M059J (cell line): ENCODE measurements at places on chromosomes 11 and 22. TPM values are rescaled to one million over a fixed set of nuclear protein-coding genes. Genes with fewer than 3 reads are reported as not detected.
A peak's percentile ranks its signal among the peaks of the same experiment; 100 is the strongest.

DNA sequence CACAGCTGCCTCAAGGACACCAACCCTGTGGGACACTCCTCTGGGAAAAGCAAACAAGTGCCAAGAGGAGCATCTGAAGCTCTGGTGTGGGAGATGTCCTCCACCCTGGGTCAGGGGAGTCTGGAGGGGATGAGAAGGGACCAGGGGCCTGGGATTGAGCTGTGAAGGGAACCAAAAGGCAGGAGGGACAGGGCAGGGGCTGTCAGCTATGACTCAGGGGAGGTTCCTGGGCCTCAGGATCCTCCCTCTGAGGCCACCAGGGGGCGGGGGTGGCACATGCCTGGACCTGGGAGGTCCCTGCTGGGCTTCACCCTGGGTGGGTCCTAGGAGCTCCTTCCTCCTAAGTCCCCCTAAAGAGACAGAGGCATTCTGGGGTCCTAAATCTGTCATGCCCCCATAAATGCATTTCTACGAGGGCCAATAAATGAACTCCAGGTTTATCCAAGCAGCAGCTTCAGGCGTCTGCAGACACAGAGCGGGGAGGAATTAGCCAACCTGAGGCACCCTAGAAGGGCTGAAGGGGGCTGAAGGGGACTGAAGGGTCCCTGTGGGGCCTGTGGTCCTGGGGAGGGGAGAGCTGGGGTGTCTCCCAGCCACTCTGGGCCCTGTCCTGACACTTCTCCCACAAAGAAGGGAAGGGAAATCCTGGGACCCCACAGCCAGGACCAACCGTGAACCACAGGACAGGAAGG is 31.9 kb upstream of the IGLL5 start:
- peak; percentile 1 for DNase-seq

GRCh38 chr22:26970809-26971394 is 313.5 kb downstream of the MIAT start:
- no peak for DNase-seq

GRCh38 chr11:87871056-87871455 is 304.2 kb downstream of the RAB38 start:
- no peak for DNase-seq

- DNase-seq: no peak
Observed at GRCh38 chr11:57466680-57467079, 6.4 kb downstream of the RTN4RL2 start.

DNA sequence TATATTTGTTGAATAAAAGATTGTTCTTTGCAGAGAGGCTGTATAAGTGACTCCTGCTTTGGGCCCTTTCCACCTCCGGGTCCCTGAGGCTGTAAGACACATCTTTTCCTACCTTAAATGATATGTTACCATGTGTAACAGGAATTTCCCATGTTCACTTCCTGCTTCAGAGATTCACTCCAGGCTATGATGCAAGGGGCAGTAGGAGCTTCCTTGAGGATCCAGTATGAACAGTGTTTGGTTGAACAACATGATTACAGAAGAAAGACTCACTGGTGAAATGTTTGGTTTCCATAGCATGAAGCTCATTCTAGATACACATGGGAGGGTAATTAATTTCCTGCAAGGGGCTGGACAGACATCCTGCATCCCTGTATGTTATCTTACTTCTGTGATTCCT is 25.6 kb upstream of the ZDHHC13 start:
- no peak for DNase-seq

- DNase-seq: no peak
Observed at GRCh38 chr11:6629892-6630631, 10.8 kb upstream of the TPP1 start.

- DNase-seq: no peak
Observed at GRCh38 chr22:20727118-20728015, 46.5 kb upstream of the SERPIND1 start.

DNA sequence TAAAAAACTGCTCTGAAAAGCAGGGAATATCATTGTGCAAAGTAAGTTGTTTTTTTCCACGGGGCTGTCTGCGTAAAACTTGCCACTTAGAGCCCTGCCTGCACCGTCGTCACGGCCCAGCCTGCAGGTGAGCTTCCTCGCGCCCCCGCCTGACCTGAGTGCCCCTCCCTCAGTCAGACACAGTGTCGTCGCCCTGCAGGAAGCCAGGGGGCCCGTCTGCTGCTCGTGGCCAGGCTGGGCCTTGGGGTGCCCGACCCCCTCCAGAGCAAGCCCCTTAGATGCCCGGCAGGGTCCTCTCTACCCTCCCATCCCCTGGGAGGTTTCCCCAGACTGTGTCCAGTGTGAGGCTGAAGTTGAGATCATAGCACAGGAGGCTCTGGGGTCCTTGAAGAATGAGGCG is 31.6 kb downstream of the SBF1 start:
- DNase-seq: no peak

DNA sequence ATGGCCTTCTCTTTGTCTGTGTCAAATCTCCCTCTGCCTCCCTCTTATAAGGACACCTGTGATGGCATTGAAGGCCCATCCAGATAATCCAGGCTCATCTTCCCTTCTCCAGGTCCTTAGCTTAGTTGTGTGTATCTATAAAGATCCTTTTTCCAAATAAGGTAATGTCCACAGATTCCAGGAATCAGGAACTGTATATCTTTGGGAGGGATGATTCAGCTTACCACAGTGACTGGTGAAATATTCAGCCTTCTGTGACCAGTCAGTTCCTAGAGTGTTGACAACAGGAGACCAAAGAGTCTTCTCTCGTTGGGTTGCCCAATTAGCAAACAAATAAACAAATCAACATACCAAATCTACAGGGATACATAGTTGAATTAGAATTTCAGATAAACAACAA is 175.8 kb downstream of the MPPED1 start:
- peak; percentile 4 for DNase-seq

GRCh38 chr22:50489363-50490243 is 2.9 kb downstream of the MIOX start:
- DNase-seq: no peak

DNA sequence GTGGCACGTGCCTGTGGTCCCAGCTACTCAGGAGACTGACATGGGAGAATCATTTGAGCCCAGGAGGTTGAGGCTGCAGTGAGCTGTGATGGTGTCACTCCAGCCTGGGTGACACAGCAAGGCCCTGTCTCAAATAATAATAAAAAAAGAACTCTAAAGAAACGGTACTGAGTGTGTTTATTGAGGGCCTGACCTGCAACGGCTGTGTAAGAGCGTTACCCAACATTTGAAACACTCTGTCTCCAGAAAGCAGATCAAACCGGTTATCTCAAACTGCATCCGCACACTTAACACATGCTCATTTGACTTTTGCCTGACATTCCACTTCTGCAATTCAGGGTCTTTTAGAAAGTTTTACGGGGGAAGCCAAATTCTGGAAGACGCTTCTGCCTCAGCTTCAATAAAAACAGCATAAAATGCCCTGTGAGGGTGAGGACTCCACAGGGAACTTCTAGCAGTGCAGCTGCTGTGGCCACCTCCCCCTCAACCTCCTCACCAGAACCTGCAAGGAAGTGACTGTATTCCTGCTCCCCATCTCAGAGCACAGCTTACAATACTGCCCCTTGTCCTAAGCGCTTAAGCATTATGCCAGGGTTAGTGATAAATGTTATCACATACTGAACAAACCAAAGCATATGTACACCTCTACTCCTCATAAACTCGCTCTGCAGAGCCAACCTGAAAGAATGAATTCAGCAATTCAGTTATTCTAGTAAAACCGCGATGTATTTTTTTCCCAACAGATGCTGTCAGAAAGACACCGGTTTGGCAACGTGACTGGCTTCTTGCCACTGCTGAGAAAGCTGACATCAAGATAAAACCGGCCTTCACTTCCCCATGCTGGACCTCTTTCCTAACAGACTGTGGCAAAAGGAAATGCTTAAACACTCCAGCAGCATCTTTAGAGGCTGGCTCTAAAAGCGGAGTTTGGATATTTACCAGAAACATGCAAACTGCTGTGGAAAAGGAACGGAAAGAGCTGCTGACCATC is 52.2 kb downstream of the PRDM10 start:
- DNase-seq: no peak

DNA sequence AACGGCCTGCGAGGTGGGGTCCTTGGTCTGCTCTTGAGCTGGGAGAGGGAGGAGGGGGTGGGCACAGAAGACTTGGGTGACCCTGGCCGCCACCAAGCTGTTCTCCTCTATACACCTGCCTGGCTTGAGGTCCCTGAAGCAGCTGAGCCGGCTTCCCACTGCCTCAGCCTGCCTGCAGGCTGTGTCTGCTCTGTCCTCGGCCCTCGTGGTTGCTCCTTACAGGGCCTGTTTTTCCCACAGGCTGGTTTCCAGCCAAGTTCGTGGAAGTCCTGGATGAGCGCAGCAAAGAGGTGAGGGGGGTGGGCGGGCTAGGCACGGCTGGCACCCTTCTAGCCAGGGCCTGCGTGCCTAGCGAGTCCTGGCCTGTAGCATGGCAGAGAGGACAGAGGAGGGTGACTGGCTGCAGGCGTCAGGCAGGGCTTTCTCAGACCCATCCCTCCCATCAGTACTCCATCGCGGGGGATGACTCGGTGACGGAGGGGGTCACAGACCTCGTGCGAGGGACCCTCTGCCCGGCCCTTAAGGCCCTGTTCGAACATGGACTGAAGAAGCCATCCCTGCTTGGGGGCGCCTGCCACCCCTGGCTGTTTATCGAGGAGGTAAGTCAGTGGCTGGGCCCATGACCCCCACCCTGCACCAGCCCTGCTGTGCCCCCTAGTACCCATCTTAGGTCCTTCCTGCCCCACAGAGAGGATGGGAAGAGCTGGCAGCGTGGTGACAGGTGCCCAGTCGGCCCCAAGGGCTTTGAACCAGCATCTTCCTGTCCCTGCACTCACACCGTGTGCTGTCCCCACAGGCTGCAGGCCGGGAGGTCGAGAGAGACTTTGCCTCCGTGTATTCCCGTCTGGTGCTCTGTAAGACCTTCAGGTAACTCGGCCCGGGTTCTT is 37.7 kb downstream of the SGSM3 start:
- DNase-seq: no peak

GRCh38 chr11:16956538-16957153 is 57.6 kb downstream of the PLEKHA7 start:
- peak; percentile 11 for DNase-seq

Gene FOSL1
- 253 and 286 TPM in 2 replicates for total RNA-seq

Gene MMP12
- total RNA-seq: 4.0 and 4.6 TPM in 2 replicates

Gene CYTH4
- total RNA-seq: 0.25 and 0.27 TPM in 2 replicates

Gene BIK
- total RNA-seq: 0.86 and 1.1 TPM in 2 replicates

Gene F2
- total RNA-seq: not detected in 2 replicates

Gene ZNF214
- total RNA-seq: 1.4 and 6.2 TPM in 2 replicates

Gene OR51B5
- total RNA-seq: not detected in 2 replicates

Gene CHRM4
- total RNA-seq: 0.49 TPM in 1 of 2 replicates, not detected in the other
